ENCODE measurements at places on chromosomes 2 and 18. TPM values are rescaled to one million over a fixed set of nuclear protein-coding genes. Genes with fewer than 3 reads are reported as not detected.

GRB14 gene
- 5.0 TPM for total RNA-seq

ANKRD30B gene
- not detected for total RNA-seq

RAB6C gene
- not detected for total RNA-seq

CCDC74B gene
- total RNA-seq, result 4.2 TPM
